ENCODE measurements at places on chromosomes 7 and 10.

DNA sequence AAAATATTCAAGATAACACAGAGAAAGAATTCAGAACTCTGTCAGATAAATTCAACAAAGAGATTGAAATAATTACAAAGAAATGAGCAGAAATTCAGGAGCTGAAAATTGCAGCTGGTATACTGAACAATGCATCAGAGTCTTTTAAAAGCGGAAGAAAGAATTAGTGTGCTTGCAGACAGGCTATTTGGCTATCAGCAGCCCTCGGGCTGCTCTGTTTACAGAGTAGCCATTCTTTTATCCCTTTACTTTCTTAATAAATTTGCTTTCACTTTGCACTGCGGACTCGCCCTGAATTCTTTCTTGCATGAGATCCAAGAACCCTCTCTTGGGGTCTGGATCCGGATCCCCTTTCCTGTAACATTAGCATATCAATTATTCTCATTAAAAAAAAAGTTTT is 1040.0 kb downstream of the SORCS3 start:
- no peak for DNase-seq

GRCh38 chr7:10122551-10123100 is 851.0 kb upstream of the PHF14 start:
- no peak for DNase-seq

DNA sequence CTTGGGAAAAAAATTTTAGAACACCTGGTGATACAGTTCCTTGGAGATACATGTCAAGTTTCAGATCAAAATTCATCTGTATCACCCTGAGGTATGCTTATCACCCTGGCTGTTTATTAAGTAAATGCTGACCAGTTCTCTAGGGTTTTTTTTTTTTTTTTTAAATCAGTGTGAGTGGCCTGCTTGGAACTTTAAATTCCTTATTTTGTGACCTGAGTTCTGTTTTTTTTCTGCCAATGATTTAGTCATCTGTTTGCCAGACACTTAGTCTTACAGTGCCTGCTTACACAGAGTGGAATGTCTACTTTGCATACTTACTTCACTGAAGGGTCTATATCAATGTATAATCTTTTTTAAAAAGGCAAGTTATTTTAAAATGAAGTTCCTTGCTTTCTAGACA is 1.8 kb downstream of the TSPAN13 start:
- no peak for DNase-seq

- peak; percentile 81 for DNase-seq
Measured at GRCh38 chr7:55065079-55065478, 46.3 kb downstream of the EGFR start.

DNA sequence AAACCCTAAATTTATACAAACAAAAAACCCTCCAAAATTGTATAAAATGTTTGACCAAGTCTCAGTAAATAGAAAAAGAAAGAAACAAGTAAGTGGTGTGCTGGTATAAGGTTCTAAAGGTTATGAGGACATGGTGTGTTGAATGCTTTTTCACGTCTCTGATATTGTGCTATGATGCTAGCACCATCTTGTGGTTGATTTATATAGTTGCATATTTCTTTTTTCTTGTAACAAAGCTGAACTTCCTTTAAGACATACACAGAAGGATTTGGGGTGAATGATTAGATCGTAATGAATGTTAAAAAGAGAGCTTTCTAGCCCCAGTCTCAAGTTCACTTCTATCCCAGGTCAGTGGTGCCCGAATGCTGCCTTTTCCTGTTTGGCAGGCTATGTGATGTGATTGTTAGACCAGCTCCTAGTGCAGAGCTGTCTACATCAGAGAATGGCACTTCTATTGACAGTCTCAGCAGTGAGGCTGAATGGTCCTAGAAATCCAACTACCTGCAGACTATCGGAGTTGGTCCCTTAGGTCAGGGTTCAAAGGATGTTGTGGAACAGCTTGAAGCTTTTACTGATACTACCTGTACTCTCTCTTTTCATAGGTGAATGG is 25.0 kb downstream of the VTI1A start:
- no peak for DNase-seq

- no peak for DNase-seq
Measured at GRCh38 chr7:40009301-40009700, 59.2 kb downstream of the CDK13 start.

- no peak for DNase-seq
Measured at GRCh38 chr7:10076660-10077300, 896.9 kb upstream of the PHF14 start.

DNA sequence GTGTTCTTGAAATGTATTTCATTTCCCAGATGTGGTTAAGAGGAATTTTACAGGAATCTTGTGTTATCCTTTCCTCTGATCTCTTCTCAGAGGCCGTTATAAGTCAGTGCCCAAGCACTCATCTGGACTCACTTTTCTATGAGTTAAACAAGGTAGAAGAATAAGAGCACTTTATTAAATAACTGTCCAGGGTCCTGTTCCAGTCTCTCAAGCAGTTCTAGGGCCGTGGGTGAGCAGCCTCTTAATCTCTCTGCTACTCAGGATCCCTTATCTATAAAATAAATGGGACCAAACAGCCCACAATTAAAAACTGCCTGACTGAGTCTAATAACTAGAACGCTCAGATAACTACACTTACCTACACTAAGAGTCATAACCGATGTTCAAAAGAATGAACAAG is 111.2 kb downstream of the OSBPL3 start:
- DNase-seq = no peak

Data from osteoblast (primary cell).